ENCODE measurements at places on chromosomes 7 and 10.

- peaks cover 3% of the 10 kb centered on the region for H3K4me1 ChIP-seq
- no peaks in the 10 kb centered on the region for H3K27me3 ChIP-seq
- no peaks in the 10 kb centered on the region for H3K36me3 ChIP-seq
- no peak overlapping the region for H3K27ac ChIP-seq
- no peak for DNase-seq
Measured at GRCh38 chr10:64508029-64508661, 986.9 kb downstream of the REEP3 start.

DNA sequence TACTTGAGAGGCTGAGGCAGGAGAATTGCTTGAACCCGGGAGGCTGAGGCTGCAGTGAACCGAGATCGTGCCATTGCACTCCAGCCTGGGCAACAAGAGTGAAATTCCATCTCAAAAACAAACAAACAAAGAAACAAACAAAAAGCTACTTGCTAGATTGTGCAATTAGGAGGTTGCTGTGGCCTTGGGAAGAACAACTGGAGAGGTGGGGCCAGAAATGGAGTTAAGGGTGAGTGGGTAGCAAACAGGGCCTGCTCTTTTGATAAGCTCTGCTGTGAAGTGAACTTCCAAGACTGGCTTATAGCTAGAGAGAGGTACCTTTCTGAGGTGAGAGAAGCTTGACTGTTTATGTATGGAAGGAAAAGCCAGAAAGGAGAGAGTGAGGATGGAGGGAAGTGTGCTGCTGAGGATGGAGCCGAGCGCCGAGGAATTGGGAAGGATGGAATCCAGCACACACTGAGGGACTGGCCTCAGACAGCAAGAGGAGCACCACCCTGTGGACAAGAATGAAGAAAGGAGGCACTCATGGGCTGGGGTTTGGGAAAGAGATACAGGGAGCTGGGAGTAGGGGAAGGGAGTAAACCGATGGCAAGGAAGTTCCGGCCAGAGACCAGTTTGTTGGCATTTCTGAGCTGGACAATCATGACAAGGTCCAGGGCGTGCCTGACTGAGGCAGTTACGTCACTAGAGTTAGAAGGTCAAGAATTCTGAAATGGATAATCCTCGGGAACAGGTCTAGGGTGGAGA lies 7.0 kb upstream of the RPEL1 start:
- no peak overlapping the region for H3K4me3 ChIP-seq
- no peak for DNase-seq
- peaks cover 23% of the 10 kb centered on the region for H3K4me1 ChIP-seq
- peak overlapping the region; percentile 58 for H3K27ac ChIP-seq
- no peaks in the 10 kb centered on the region for H3K27me3 ChIP-seq
- no peaks in the 10 kb centered on the region for H3K36me3 ChIP-seq

- no peaks in the 10 kb centered on the region for H3K27me3 ChIP-seq
- no peak for DNase-seq
- no peaks in the 10 kb centered on the region for H3K36me3 ChIP-seq
- no peaks in the 10 kb centered on the region for H3K4me1 ChIP-seq
- no peak overlapping the region for H3K27ac ChIP-seq
Measured at GRCh38 chr10:4263601-4263921, 478.6 kb upstream of the KLF6 start.

GRCh38 chr10:35684586-35684985 lies 42.5 kb upstream of the FZD8 start:
- peak overlapping the region; percentile 32 for H3K4me3 ChIP-seq
- peaks cover 22% of the 10 kb centered on the region for H3K4me1 ChIP-seq
- H3K27me3 ChIP-seq: no peaks in the 10 kb centered on the region
- H3K27ac ChIP-seq: peak overlapping the region; percentile 82

DNA sequence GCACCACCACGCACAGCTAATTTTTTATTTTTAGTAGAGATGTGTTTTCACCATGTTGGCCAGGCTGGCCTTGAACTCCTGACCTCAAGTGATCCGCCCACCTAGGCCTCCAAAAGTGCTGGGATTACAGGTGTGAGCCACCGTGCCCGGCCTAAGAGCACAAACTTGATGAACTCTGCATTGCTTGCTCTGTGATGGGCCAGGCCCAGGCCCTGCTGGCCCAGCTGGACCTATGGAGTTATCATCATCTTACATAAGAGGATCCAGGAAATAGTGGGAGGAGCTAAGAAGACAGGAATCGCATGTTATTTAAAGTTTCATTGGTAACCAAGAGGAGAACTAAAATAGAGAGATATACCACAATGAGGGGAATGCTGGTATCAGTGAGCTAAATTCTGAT lies 86.9 kb downstream of the DAGLB start:
- H3K36me3 ChIP-seq: no peaks in the 10 kb centered on the region
- H3K4me1 ChIP-seq: no peaks in the 10 kb centered on the region
- H3K27me3 ChIP-seq: no peaks in the 10 kb centered on the region
- H3K27ac ChIP-seq: no peak overlapping the region
- DNase-seq: no peak

- H3K36me3 ChIP-seq: no peaks in the 10 kb centered on the region
- no peak for DNase-seq
- H3K27me3 ChIP-seq: peaks cover 31% of the 10 kb centered on the region
- H3K4me3 ChIP-seq: no peak overlapping the region
- H3K4me1 ChIP-seq: peaks cover 12% of the 10 kb centered on the region
Measured at GRCh38 chr10:52653263-52653909, 119.2 kb downstream of the MBL2 start.

DNA sequence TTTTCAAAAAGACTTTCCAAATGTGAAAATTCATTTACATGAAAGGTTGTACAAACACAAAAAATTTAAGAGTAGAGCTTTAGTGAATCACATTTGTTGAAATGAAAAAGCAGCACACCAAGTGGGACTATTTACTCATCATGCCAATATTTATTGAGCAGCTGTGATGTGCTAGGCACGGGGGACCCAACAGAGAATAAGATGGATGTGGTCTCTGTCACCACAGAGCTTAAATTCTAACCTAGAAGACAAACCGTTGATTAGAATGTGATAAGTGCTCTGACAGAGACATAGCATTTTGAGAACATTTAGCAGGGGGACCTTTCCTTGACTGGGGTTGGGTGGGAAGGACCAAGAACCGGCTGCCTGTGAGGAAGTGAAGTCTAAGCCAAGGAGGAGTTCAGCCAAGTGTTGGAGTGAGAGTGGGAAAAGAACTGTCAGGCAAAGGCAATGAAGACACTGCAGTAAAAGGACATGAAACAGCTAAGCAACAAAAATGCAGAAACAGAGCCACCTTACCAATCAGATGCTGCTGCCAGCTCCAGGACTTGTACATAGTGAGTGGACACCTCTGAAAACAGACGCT lies 19.1 kb downstream of the ADAM12 start:
- H3K4me3 ChIP-seq: no peak overlapping the region
- no peak overlapping the region for H3K27ac ChIP-seq
- no peaks in the 10 kb centered on the region for H3K4me1 ChIP-seq

DNA sequence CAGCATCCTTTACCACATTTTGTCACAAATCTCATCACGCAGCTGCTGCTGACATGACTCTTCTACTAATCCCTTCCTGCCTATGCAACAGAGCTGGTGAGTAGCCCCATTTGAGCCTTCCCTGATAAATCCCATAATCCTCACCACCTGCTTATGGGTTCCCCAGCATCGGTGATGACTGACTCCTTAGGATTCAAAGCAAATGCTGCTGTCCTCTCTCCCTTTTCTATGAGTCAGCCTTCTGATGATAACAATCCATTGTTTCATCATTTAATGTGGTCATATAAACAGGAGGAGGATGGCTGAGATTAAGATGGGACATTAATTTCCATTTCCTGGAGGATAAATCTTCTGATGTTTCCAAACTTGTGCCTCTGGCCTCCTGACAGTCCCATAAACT lies 73.4 kb downstream of the SORCS1 start:
- H3K27me3 ChIP-seq: no peaks in the 10 kb centered on the region
- H3K4me1 ChIP-seq: peaks cover 7% of the 10 kb centered on the region
- H3K4me3 ChIP-seq: no peak overlapping the region

- DNase-seq: no peak
- peaks cover 30% of the 10 kb centered on the region for H3K36me3 ChIP-seq
- no peak overlapping the region for H3K4me3 ChIP-seq
- H3K27me3 ChIP-seq: no peaks in the 10 kb centered on the region
Measured at GRCh38 chr10:91974960-91975359, 51.4 kb downstream of the BTAF1 start.

DNA sequence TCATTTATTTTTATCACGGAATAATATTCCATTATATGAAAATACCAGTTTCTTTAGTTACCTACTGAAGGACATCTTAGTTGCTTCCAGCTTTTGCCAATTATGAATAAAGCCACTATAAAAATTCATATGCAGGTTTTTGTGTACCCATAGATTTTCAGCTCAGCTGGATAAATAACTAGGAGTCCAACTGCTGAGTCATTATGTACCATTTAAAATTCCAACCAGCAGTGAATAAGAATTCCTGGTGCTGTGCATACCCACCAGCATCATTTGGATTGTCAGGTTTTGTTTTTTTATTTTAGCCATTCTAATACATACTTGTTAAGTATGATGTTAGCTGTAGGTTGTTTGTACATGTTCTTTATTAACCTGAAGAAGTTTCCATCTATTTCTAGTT lies 14.5 kb downstream of the FAM24B start:
- H3K36me3 ChIP-seq: peaks cover 2% of the 10 kb centered on the region
- H3K4me3 ChIP-seq: no peak overlapping the region
- H3K4me1 ChIP-seq: no peaks in the 10 kb centered on the region
- no peak for DNase-seq

DNA sequence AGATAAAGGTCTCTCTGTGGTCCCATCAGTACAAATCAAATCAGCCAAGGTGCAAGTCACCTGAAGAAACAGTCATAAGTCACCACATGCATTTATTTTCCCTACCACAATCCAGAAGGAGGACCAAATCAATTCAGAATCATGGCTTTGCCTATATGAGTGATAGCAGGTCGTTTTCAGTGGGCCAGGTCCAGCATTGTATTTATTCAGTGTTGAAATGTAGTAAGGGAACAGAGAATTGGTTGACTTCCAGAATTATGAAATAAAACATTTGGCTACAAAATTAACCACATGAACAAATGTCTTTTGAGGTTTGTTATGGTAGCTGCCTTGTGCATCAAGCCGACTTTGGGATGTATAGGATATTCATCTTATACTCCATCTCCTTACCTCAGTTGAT lies 88.4 kb downstream of the POLR1F start:
- H3K27ac ChIP-seq: no peak overlapping the region
- H3K36me3 ChIP-seq: no peaks in the 10 kb centered on the region
- no peaks in the 10 kb centered on the region for H3K27me3 ChIP-seq
- H3K4me1 ChIP-seq: no peaks in the 10 kb centered on the region
- no peak for DNase-seq
- no peak overlapping the region for H3K4me3 ChIP-seq

GRCh38 chr10:121266370-121266769 lies 331.9 kb downstream of the FGFR2 start:
- H3K36me3 ChIP-seq: no peaks in the 10 kb centered on the region
- H3K27me3 ChIP-seq: peaks cover 12% of the 10 kb centered on the region
- no peak overlapping the region for H3K4me3 ChIP-seq
- no peak overlapping the region for H3K27ac ChIP-seq

GRCh38 chr7:151871904-151872303 lies 5.0 kb downstream of the PRKAG2 start:
- H3K27me3 ChIP-seq: peaks cover 35% of the 10 kb centered on the region
- no peaks in the 10 kb centered on the region for H3K36me3 ChIP-seq
- DNase-seq: no peak
- peaks cover 9% of the 10 kb centered on the region for H3K4me1 ChIP-seq
- H3K4me3 ChIP-seq: no peak overlapping the region

- no peaks in the 10 kb centered on the region for H3K36me3 ChIP-seq
- H3K4me1 ChIP-seq: peaks cover 5% of the 10 kb centered on the region
- no peak overlapping the region for H3K27ac ChIP-seq
- peak; percentile 32 for DNase-seq
Measured at GRCh38 chr10:97701438-97702069, 12.0 kb upstream of the MARVELD1 start.

- H3K27ac ChIP-seq: no peak overlapping the region
- peaks cover 17% of the 10 kb centered on the region for H3K27me3 ChIP-seq
- H3K36me3 ChIP-seq: no peaks in the 10 kb centered on the region
- no peak for DNase-seq
- H3K4me3 ChIP-seq: no peak overlapping the region
Measured at GRCh38 chr10:7523656-7524055, 112.8 kb upstream of the SFMBT2 start.

GRCh38 chr7:5495581-5496375 lies 72.1 kb upstream of the TNRC18 start:
- H3K36me3 ChIP-seq: peaks cover 1% of the 10 kb centered on the region
- H3K4me3 ChIP-seq: no peak overlapping the region
- H3K27ac ChIP-seq: no peak overlapping the region
- no peaks in the 10 kb centered on the region for H3K27me3 ChIP-seq

DNA sequence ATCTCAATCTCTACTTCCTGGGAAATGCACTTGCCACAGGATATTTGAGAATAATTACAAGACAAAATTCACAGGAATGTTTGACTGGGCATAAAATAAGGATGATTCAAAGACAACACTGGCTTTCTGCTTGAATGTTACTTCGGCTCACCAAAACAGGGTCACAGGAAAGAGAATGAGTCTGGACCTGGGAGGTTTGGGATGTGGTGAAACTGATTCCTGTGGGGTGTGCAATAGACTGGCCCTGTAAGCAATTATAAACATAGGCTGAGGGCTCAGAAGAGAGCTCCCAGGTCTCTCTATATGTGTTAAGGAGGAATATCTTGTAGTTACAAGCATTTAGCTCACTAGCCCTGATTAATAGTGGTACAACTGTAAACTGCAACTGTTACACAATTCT lies 613.9 kb upstream of the CELF2 start:
- no peak for DNase-seq
- no peak overlapping the region for H3K4me3 ChIP-seq
- no peak overlapping the region for H3K27ac ChIP-seq
- H3K4me1 ChIP-seq: no peaks in the 10 kb centered on the region
- no peaks in the 10 kb centered on the region for H3K36me3 ChIP-seq
- H3K27me3 ChIP-seq: peaks cover 6% of the 10 kb centered on the region

DNA sequence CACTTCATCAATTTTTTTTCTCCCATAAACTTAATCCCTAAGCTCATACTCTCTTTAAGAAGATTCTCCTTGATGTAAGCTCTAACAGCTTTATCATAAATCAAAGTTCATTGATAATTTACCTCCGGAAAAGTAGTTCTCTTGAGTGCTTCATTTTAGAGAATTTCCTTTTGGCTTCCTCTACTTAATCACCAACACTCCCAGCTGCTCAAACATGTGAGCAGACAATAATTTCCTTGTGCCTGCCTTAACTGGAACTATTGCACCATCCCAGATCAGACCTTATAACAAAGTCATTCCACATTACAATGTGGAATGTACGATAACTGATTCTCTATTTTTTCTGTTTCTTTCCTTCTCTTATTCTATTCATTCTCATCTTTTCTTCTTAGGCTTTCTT lies 5.9 kb downstream of the FEZF1 start:
- H3K4me3 ChIP-seq: no peak overlapping the region
- no peak overlapping the region for H3K27ac ChIP-seq
- no peaks in the 10 kb centered on the region for H3K36me3 ChIP-seq
- peaks cover 3% of the 10 kb centered on the region for H3K4me1 ChIP-seq
- no peak for DNase-seq

DNA sequence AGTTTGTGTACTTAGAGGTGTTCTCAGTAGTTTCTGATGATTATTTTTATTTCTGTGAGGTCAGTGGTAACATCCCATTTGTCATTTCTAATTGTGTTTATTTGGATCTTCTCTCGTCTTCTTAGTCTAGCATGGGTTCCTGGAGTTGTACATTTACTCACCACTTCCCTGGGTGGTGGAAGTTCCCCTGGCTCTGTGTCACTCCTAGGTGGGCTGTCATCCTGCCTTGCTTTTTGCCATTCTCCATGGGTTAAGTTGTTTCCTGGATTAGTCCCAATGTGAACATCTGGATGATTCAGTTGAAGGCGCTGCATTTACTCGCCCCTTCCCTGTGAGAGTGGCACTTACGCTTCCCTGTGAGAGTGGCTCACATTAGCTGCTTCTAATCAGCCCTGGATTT lies 48.2 kb downstream of the GSAP start:
- H3K27ac ChIP-seq: no peak overlapping the region
- H3K4me3 ChIP-seq: no peak overlapping the region
- H3K36me3 ChIP-seq: peaks cover 5% of the 10 kb centered on the region
- H3K27me3 ChIP-seq: no peaks in the 10 kb centered on the region
- DNase-seq: no peak
